NCI-H1105 (cell line): ENCODE measurements at places on chromosomes 6 and 20.

DNA sequence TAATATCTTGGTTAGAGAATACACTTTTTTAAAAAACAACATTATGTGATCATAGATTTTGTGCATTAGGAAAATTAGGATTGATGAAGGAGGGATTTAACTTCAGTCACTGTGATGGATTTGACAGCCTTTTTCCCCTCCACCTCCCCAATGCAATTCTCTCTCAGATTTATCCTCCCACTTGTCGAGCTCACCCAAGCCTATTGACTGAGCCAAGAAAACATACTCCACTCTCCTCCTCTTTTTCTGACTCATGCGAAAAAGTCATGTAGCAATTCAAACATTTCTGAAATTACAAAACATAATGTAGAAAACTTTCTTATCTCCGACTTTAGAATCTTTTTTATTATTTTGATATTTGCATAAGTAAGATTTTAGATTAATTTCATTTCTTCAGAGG lies 24.1 kb downstream of the KLHL32 start:
- DNase-seq: no peak

GRCh38 chr6:6461138-6461537 lies 127.4 kb upstream of the LY86 start:
- no peak for DNase-seq

DNA sequence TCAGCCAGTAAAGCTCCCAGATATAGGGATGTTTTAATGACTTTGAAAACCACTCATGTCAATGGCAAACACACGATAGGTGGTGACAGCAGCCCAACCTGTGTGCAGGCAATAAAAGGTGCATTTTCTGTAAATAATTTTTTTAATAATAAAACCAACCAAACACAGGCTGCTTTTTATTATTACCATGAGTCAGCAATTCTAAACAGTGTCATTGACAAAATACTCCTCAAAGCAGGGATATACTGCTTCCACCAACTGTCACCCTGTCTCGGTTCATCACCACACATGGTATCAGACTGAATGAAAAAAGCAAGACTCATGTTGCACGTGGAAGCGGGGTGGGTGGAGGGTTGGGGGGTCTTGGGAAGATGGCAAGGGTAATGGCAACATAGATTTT lies 195.9 kb downstream of the ANKRD60 start:
- DNase-seq: no peak

DNA sequence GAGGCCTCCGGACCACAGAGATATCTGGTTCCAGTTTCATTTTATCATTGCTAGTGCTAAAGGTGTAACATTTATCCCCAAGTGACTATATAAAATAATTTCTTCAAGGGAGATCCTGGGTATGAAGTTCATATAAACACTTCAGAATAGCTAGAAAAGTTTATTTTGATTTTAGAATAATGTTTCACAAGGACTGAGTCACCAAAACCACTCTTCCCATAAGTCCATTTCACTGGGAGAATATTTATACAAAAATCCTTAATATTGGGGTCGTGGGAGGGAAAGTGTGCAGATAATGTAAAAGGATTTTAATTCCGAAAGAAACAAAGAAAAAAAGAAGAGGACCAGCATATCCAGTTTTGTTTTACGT lies 128.1 kb downstream of the ISM1 start:
- DNase-seq: no peak

DNA sequence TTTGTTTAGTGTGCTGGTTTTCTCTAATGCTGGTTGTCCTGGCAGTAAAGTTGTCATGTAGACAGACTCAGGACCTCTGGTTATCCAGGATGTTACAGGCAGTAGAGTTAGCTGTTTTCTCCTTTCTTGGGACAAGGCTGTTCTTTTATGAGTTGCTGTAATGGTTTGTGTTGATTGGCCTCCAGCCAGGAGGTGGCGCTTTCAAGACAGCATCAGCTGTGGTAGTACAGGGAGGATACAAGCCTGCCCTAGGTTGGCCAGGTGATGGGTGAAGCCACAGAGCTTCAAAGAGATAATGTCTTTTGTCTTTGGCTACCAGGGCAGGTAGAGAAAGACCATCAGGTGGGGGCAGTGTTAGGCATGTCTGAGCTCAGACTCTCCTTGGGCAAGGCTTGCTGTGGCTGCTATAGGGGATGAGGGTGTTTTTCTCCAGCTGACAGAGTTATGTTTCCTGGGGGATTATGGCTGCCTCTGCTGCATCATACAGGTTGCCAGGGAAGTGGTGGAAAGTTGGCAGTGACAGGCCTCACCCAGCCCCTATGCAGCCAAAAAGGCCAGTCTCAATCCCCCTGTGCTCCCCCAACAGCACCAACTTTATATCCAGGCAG lies 127.2 kb upstream of the TAB2 start:
- DNase-seq: no peak

- no peak for DNase-seq
Measured at GRCh38 chr6:127918506-127919427, 17.9 kb upstream of the THEMIS start.

DNA sequence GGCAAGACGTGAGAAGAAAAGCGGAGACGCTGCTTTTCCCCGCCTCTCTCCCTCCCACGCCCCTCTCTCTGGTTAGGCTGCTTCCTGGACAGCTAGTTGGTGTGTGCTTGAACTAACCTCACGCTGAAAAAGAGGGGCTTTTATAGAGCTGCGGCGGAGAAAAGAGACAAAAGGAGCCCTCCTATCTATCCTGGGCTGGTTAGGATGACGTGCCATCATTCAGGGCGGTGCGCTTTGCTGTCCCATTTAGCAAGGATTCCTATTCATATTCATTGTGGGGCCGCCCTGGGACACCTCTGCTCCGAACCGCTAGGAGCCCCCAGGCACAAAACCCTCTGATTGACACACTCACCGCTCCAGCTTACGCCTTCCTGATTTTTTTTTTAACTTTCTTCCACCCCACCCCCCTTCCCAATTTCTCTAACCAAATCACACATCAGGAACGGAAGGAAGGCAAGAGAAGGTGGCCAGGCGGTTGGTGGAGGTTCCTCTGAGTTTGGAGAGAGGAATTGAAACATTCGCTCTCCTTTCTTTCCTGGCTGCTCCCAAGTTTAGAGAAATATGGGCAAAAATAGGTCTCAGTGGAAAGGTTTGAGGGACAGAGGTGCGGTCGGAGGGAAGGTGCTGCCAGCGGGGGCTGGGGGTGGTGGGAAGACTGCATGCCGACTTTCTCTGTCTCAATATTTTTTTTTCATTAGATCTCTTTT lies at the start of gene OLIG3:
TSS of gene OLIG3 (minus strand) at position 114 of the 707 bp plus-strand sequence. CDS start 224 bp downstream, outside the sequence.
- no peak for DNase-seq

- DNase-seq: no peak
Measured at GRCh38 chr6:14787250-14787649, 458.6 kb upstream of the JARID2 start.

DNA sequence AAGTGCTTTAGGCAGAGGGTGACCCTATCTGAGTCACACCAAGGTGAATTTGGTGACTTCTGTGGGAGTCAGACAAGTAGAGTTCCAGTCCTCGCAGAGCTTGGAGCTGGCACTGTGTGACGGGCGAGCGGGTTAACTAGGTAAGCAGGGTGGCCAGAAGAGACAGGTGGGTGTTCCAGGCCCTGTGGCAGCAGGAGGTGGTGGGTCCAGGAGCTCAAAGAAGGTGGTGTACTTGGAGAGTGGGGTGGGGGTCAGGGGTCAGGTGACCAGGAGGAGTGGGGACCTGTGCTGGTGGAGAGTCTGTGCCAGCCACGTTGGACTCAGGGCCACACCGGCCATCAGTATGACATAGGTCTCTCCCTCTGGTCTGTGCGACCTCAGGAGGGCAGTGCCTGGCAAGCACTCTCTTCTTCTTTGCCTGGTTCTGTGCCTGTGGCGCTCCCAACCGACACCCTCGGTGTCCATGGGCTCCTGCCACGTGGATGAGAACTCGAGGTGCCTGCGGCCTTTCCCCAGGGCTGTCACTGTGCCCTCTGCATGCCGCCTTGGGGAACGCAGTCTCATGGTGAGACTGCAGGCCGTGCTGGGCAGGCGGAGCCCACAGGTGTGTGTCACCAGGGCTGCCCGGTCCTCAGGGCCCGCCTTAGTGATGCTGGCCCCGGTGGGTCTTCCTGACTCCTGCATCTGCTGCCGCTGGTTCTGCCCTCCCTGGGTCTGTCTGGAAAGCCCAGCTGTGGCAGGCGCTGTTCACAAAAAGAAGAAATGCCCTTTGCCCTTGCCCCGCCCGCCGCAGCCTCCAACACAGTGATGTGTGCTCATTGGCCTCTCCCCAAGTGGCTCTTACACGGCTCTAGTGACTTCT lies 1.6 kb downstream of the MRGBP start:
- DNase-seq: no peak

DNA sequence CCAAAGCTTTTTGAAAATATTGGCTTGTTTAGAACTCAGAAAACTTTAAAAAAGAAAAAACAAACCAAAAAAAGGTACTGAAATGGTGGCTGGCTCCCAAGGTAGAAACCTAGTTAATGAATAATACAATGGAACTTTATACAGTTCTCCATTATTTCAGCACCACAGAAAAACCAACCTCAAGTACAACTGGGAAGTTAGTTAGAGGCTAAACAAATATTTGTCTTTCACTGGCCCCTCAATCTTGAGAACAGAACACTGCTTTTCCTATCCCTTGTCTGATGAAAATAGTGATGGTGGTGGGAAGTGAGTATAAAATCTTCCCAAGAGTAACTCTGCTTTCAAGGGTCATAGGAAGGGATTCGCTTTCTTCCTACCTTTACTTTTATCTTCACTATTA lies 126.5 kb downstream of the REV3L start:
- DNase-seq: no peak

DNA sequence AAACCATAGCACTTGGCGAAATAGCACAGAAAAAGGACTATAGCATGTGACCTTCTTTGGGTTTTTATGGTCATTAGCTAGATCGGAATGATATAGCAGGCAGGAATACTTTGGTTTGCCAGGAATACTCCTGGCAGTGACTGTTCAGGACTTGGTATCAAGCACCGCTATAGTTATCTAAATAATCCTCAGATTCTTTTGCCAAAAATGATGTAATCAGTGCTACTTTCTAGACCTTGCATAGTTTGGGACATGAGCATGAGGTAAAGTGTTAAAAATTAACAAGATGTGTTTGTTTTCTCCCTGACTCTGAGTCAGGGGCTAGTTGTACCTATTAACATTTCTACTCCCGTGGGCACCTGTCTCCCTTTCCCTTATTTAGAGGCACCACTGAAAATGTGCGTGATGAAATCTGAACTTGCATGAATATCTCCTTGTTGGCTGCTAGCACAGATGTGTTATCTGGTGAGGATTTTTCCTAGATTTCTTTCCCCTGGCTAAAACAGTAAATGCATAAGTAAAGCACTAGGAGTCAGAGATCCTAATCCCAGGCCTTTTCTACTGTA lies 511.0 kb downstream of the CDKAL1 start:
- no peak for DNase-seq

GRCh38 chr6:96923871-96924493 lies 546 bp upstream of the KLHL32 start:
- no peak for DNase-seq

DNA sequence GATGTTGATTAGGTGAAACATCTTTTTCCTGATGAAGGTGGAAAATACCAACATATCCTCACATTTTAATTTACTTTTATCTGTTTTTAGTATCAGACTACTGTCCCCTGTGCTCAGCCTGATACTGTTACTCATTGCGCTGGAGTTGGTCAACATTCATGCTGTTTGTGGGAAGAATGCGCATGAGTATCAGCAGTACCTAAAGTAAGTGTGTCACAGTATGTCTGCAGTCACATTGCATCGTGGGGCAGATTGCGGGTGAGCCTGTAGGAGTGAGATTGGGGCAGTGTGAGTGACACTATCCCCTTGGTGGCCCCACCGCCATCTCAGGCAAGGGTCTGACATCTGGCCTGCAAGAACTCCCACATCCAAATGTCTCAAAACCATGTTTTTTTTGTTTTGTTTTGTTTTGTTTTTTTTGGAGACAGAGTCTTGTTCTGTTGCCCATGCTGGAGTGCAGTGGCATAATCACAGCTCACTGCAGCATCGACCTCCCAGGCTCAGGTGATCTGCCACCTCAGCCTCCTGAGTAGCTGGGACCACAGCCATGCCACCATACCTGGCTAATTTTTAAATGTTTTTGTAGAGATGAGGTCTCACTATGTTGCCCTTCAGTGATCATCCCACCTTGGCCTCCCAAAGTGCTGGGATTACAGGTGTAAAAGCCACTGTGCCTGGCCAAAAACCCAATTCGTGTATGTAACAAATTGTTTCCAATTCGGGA lies 27.8 kb downstream of the ERMARD start:
- DNase-seq: no peak

DNA sequence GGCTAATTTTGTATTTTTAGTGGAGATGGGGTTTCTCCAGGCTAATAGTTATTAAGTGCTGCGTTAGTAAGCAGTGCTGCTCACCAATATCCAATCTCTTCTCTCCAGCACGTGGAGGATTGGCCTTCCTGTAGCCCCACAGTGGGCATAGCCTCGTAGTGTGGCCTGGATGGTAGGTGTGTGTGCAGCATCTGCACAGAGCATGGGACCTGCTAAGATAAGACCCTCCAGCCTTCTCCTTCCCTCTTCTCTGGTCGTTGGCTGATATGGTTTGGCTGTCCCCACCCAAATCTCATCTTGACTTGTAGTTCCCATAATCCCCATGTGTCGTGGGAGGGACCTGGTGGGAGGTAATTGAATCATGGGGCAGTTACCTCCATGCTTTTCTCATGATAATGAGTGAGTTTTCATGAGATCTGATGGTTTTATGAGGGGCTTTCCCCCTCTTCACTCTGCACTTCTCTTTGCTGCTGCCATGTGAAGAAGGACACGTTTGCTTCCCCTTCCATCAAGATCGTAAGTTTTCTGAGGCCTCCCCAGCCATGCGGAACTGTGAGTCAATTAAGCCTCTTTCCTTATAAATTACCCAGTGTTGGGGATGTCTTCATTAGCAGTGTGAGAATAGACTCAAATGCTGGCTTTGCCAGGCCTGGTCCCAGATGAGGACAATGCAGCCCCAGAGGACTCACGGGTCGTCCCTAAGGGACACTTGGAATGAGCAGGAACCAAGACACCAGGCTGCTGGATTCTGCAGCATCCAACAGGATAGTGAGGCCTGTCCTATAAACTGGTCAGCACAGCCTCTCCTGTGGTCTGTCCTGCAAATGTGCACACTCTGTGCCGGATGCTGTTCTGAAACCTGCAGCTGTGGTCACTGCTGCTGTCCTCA lies 63.4 kb upstream of the AFDN start:
- no peak for DNase-seq

DNA sequence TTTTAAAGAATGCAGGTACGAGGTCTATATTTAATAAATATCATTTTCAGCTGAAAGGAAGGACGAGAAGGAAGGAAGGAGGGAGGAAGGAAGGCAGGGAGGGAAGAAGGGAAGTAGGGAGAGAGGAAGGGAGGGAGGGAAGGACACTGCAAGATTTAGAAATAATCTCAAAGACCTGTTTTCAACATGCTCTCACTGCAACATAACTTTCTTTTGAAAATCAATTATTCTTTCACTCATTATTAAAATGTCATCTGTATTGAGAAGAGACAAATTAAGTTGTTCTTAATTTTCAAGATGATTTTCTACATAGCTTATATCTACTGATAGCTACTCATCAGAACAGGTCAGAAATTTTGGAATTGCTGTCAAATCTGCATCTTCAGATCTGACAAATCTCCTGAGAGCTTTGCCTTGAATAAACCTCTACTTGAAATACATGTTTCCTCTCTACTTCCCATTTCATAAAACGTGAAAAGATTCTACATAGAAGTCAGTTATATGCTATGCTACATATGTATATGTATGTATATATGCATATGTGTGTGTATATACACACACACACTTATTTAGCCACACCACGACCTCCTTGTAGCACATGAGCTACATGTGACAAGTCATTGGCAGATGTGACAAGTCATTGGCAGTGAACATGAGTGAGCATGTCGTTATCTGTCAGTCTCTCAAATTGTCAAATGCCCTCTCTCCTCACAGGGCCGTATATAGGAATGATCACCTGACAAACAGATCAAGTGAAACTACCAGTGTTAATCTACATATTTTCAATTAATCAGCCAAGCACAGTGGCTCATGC lies 241.6 kb downstream of the LY86 start:
- DNase-seq: no peak

- no peak for DNase-seq
Measured at GRCh38 chr6:52958546-52959255, 36.4 kb downstream of the GSTA4 start.
